Esophagus squamous epithelium (tissue), 5 donors: ENCODE measurements at places on chromosomes 3 and 15. TPM values are rescaled to one million over a fixed set of nuclear protein-coding genes. Genes with fewer than 3 reads are reported as not detected.

The ULK4 gene
- total RNA-seq, result 6.9 TPM

The CLRN1 gene
- total RNA-seq, result not detected

The ZNF660 gene
- total RNA-seq, result 2.5 TPM

The GPR149 gene
- not detected for total RNA-seq

The PRR23C gene
- total RNA-seq, result not detected

The COL6A5 gene
- 0.26 TPM for total RNA-seq
